ENCODE measurements at places on chromosomes 2 and 18.

GRCh38 chr2:212893216-212893615 is 258.2 kb downstream of the IKZF2 start:
- DNase-seq, result no peak

DNA sequence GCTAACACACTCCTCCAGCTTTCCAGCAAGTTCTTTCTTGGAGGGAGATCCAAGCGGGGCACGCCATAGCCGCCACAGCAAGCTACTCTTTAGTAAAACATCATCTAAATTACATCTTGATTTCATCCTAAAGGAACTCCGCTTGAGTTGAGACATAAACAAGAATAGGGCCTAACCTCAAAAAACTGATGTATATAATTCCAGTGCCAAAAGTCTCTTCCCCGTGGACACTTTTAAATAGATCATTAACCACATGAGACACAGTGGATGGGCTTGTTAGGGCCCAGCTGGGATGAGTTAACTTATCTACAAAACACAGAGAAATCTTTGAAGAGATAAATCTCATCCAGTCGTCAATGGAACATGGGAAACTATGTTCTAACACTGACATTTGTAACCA is 20.8 kb upstream of the MLPH start:
- no peak for DNase-seq

GRCh38 chr2:156156580-156156979 is 175.9 kb downstream of the NR4A2 start:
- DNase-seq, result no peak

- no peak for DNase-seq
Observed at GRCh38 chr2:112630268-112630667, 15.5 kb upstream of the SLC20A1 start.

DNA sequence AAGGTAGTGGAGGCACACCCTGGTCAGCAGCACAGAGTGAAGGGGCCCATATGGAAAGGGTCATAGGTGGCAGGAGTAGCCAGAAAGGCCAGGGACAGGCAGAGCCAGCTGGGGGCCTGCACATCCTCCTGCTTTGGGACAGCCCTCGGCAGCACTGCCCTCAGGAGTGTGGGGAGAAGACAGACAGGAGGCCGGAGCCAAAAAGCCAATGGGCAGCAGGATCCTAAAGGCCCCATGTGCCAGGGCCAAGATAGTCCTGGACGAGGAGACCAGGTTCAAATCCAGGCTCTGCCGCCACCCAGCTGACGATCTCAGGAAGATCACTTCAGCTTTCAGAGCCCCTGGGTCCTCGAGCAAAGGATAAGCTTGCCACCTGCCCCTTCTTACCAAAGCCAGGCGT is 220.1 kb downstream of the TMEM163 start:
- no peak for DNase-seq

- no peak for DNase-seq
Observed at GRCh38 chr2:207338220-207338607, 172.5 kb upstream of the KLF7 start.

DNA sequence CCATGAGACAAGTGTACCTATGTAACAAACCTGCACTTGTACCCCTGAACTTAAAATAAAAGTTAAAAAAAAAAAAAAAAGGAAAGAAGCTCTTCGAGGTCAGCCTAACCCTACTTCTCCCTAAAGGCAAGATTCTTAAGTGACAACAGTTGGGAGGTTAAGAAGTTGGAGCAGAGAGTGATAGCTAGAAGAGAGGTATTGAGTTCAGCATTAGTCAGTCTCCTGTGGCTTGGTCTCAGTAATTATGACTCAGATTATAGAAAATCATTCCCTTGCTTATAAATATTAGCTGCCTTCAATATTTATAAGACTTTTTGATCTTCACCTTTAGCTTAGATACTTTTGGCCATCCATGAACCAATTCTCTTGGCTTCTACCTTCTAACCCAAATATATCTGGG is 926.8 kb upstream of the SLC39A10 start:
- no peak for DNase-seq

DNA sequence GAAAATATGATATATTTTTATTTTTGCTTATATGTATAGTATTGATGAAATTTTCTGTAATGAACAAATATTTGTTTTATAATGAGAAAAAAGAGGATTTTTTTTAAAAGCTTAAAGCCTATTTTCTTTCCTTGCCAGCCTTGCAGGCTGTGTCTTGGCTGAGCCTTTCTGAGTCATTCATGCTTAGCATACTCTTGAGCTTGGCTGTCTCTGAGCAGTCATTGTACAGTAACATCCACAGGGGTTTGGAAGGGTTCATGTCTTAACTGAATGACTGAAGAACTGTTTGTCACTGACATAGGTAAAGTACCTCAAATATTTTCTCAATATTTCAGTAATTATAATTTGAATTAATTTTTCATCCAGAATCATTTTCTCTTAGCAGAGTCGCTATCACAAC is 49.3 kb downstream of the GPR39 start:
- no peak for DNase-seq

GRCh38 chr18:13048061-13048595 is 57.0 kb downstream of the CEP192 start:
- DNase-seq, result no peak

DNA sequence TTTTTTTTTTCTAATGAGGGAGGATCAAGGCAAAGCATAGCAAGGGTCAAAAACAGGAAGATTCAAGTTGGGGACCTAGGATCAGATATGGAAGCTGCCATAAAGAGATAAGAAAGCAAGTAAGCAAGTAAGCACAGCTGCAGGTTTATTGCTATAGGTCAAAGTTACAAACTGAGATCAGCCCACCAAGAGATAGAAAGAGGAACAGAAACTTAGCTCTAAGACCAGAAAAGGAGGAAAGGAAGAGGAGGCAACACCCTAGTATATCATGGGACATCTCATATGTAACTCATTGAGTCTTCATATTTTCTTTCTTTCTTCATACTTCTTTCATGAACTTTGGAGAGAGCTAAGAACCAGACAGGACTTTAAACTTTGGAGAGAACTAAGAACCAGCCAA is 295.9 kb upstream of the CRIM1 start:
- DNase-seq, result peak; percentile 20

DNA sequence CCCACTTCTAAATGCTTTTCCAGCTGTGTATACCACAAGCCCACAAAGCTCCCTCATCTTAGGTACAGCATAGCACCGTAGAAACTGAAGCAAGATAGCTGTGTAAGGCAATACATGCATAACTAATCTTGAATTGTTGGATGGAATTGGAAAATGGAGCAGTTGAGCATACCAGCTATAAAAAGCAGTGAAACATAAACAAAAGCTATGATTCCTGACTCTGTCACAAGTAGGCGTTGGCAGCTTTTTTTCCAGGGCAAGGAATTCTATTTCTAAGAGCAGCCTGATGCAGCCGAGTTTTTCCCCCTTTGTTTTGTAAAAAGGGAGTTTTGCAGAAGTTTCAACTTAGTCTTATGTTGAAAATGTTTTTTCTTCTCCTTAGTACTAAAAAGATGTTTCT is 32.4 kb downstream of the MOGAT1 start:
- DNase-seq, result no peak

DNA sequence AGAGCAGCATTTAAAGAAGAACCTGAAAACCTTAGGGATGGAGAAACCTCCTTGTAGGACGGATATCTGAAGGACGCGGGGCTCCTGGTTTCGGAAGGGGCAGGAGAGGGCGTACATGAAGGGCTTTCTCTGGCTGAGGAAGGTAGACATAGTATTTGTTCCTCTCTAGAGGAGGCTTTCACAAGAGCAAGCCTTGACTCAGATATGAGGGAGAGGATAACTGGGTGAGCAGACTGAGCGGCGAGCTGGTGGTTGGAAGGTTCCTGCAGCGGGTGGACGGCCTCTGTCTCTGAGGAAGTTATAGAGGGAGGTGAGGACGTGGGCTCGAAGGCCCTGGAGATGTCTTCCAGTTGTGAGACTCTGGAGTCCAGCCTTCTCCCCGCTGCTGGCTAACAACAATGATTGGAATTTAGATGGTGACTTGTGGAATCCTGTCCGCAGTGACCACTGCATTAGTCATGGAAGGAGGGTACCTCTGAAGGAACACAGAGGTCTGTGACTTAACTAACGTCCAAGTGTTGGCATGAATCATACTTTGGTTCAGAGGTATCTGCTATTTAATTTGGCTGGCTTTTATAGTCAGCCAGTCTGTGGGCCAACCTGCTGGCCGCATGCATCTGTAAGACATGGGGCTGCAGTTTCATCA is 80.9 kb downstream of the ASAP2 start:
- no peak for DNase-seq

DNA sequence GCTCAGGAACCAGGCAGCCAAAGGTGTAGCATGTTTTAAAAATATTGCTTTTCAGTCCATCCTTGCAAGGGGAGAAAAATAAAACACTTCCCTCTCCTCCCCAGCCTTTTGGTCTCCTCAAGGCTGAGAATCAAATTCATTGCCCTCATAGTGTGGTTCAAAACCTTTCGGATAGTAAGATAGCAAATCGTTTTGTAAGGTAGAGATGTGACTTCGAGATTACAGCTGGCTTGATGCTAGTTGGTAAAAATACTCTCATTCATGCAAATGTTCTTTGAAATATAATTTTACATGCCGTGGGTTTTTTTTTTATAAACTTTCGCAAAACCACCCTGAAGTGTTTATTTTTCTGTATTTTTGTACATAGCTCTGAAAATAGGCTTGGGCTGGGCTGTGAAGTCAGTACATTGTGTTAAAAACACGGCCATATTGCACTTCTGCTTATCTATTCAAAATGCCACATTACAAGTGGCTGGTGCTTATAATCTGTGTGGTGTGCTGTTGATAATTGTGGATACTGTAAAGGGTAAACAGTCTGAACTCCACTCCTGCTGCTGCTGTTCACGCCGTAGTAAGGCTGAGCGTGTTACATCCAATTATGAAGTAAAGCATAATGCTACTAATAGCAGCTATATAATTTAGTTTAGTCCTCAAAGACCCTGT is 172.0 kb upstream of the SIX3 start:
- DNase-seq, result no peak

- no peak for DNase-seq
Observed at GRCh38 chr2:10778724-10779115, 33.9 kb downstream of the PDIA6 start.

GRCh38 chr2:14927021-14927564 is 294.6 kb downstream of the LRATD1 start:
- DNase-seq, result no peak

- DNase-seq, result no peak
Observed at GRCh38 chr2:107511970-107512789, 314.5 kb upstream of the RGPD4 start.

GRCh38 chr2:10447300-10447894 is 730 bp downstream of the ODC1 start:
- no peak for DNase-seq

DNA sequence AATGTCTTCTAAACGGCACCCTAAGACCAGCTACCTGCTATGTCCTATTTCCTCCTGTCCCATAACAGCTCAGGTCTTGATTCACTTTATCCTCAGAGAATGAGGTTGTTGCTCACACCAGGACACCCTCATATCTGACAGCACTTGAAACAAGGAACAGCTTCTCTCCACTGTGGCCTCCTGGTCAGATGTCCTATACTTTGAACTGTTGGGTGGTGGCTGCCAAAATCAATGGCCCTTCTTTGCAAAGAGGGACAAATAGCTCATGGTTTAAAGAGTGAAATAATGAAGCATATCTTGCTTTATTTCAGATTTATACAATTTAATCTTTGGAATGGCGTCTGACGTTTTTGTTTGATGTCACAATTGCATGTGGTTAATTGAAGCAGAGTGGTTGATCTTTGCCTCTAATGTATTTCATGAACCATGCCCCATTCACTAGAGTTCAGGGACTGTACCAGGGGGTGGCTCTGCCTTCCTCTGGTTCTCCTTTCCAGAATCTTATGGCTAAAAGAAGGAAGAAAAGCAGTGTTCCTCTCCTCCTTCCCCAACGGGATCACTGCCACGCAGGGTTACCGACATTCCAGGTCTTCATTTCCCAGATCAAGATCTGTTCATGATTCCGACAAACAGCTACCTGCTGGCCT is 24.1 kb upstream of the ZCCHC2 start:
- no peak for DNase-seq

DNA sequence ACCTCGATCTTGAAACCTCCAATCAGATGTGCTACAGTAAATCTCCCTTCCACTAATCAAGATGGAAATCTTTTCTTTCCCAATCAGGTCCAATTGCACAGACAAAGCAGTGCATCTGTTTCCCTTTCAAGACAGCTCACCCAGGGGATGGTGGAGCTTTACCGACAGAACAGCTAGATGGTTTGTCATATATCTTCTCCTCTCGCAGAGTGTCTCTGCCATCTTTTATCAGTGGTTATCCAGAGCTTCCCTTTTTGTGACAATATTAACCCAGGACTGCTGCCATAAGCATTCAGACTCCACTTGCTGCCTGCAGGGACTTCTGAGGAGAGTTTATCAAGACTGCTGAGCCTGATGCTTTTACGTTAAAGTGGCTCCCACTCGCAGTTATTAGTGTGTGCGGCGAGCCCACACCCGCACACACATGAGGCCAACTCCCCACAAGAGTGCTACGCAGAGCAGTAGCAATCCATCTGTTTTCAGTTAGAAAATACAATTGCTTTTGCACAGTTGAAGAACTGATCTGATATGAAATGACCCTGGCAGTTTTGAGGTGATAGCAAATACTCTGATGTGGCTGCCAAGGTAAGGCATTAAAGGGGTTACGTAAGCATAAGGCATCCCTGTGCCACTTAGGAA is 398.9 kb downstream of the NCKAP5 start:
- DNase-seq, result no peak

GRCh38 chr18:37714691-37715090 is 149.1 kb upstream of the CELF4 start:
- DNase-seq, result no peak

DNA sequence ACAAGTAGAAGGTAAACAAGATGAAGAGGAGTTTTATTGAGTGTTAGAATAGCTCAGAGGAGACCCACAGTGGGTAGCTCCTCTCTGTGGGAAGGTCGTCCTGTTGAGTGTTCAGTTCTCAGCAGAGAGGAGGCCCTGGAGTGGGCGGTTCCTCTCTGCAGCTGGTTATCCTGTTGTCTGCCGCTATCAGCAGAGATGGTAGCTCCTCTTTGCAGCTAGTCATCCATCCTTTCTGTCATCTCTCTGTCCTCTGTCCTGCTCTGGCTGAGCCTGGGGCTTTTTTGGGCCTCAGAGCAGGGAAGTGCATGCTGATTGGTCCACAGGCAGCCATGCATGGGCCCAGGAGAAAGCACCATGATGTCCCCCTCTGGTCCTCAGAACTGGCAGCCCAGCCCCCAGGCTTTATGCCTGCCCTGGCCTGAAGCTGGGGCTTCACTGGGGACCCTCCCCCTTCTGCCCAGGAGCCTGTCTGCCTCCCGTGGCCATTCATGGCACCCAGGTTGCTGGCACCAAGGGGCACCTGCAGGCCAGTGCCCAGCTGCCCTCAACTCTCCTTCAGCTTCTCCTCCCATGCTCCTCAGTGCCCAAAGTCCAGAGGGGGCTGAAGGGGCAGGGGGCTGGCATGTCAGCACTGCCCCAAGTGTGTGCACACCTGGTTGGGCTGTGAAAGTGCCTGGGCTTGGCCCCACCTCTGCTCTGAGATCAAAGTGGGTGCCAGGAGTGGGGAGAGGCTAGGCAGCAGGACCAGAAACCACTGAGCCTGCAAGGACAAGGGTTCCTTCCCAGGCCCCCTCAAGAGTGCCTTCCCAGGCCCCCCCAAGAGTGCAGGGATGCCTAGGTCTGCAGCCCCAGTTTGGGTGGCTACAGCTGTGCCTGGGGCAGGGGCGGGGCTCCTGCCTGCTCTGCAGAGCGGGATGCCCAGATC is 98.7 kb downstream of the TWIST2 start:
- no peak for DNase-seq

GRCh38 chr2:111062417-111062816 is 58.3 kb upstream of the BCL2L11 start:
- no peak for DNase-seq

GRCh38 chr2:189293164-189293563 is 113.6 kb upstream of the COL5A2 start:
- DNase-seq, result no peak

GRCh38 chr2:158781353-158781961 is 13.7 kb upstream of the DAPL1 start:
- DNase-seq, result no peak

- no peak for DNase-seq
Observed at GRCh38 chr2:145029873-145030272, 510.0 kb upstream of the ZEB2 start.

Data from GM06990 (cell line).